ENCODE measurements at places on chromosomes 5 and 9. TPM values are rescaled to one million over a fixed set of nuclear protein-coding genes. Genes with fewer than 3 reads are reported as not detected.

Gene EQTN
- 1.4 TPM for total RNA-seq

Gene MEGF10
- 24.5 TPM for total RNA-seq

Gene MRPL22
- total RNA-seq: 60.1 TPM

Gene ASPN
- not detected for total RNA-seq

DNA sequence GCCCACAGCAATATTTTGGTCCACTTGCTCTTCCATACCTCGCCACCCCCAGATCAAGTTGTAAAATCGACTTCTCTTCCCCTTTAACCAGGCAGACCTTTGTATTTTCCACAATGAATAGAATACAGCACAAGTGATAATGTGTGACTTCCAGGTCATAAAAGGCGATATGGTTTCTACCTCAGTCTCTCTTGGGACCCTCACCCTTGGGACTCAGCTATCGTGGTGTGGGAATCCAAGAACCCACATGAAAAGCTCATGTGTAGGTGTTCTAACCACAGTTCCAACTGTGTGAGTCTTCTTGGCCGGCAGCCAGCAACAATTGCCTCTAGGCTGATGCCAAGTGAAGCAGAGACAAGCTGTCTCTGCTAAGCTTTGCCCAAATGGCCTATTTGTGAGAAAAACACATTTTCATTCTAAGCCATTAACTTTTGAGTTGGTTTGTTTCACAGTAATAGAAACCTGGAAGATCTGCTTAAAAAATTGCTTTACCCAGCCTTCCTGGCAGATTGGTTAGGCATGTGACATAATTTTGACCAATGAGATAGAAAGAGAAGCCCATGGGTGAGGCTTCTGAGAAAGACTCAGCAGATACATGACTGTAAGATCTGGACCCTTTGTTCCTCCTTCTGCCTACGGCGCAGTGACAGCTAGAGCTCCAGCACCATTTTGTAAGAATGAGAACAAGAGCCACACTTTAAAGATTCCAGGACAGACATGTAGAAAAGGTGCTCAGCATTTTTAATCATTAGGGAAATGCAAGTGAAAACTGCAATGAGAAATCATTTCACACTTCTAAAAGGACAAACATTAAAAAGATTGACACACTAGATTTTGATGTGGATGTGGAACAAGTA lies 18.3 kb upstream of the MLLT3 start:
- no peak overlapping the region for H3K4me3 ChIP-seq
- no peaks in the 10 kb centered on the region for H3K36me3 ChIP-seq
- no peak for DNase-seq
- H3K27ac ChIP-seq: no peak overlapping the region

Gene IFNA2
- total RNA-seq: not detected

Gene OBP2B
- not detected for total RNA-seq
